Central memory CD8-positive, alpha-beta T cell (primary cell): ENCODE measurements at places on chromosomes 12 and 14.

- no peaks in the 10 kb centered on the region for H3K4me1 ChIP-seq
- no peak for DNase-seq
- H3K27me3 ChIP-seq = no peaks in the 10 kb centered on the region
- no peak overlapping the region for H3K27ac ChIP-seq
- H3K4me3 ChIP-seq = no peak overlapping the region
- H3K36me3 ChIP-seq = peaks cover 5% of the 10 kb centered on the region
Observed at GRCh38 chr12:51505360-51506105, 80.9 kb downstream of the SLC4A8 start.

- peak overlapping the region; percentile 95 for H3K27ac ChIP-seq
- no peak for DNase-seq
- peak overlapping the region; percentile 80 for H3K4me3 ChIP-seq
- H3K36me3 ChIP-seq = peaks cover 18% of the 10 kb centered on the region
Observed at GRCh38 chr12:54983536-54984101, 943 bp downstream of the TESPA1 start.

DNA sequence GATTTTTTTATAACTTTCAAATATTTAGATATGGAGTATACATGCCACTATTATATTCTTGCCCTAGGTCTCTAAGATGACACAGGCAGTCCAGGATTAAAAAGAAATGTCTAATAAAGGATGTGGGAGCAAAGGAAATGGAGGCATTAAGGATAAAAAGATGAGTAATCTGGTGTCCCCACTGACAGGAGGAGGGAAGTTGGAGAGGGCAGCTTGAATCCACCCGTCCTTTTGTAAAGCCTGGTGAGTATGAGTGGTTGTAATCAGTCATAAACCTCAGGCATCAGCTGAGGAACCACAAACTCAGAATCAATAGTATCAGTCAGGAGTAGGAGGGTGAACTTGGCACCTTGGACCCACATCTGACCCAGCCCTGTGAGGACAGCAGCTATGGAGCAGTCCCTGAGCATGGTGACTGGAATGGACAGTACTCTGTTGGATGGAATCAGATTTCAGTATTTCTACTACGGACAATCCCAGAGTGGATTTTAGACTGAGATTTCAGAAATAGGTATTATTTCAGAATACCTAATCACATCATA, 100.5 kb downstream of the EXOC5 start:
- no peak overlapping the region for H3K4me3 ChIP-seq
- H3K4me1 ChIP-seq = no peaks in the 10 kb centered on the region
- no peak overlapping the region for H3K27ac ChIP-seq
- no peaks in the 10 kb centered on the region for H3K36me3 ChIP-seq
- DNase-seq = no peak

DNA sequence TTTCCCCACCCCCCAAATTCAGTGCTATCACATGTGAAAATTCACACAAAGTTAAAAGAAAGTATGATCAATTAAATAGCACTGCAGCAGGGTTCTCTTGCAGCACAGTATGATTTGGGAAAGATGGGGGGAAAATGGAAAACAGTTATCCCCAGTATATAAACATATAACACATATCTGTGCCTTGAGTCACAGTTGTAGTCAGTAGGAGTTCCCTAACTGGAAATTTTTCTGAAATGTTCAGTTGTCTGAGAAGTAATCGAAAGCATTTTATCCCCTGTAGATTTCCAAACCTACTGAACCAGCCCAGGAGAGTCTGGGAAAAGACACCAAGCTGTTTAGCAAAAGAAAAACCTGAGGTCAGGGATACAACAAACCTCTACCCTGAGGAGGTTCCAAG, 47.0 kb downstream of the C12orf50 start:
- H3K4me3 ChIP-seq = no peak overlapping the region
- no peak overlapping the region for H3K27ac ChIP-seq
- peaks cover 3% of the 10 kb centered on the region for H3K36me3 ChIP-seq
- no peak for DNase-seq
- no peaks in the 10 kb centered on the region for H3K4me1 ChIP-seq
- peaks cover 21% of the 10 kb centered on the region for H3K27me3 ChIP-seq
